Astrocyte (in vitro differentiated cells and primary cell): ENCODE measurements at places on chromosomes 2 and 18. TPM values are rescaled to one million over a fixed set of nuclear protein-coding genes. Genes with fewer than 3 reads are reported as not detected.

NAT8 gene
- not detected in 2 replicates for total RNA-seq

RNF152 gene
- total RNA-seq: 68.7 and 73.9 TPM in 2 replicates

PLB1 gene
- 0.98 and 1.9 TPM in 2 replicates for total RNA-seq

HOXD12 gene
- not detected in 2 replicates for total RNA-seq

NR4A2 gene
- total RNA-seq: 1.2 and 1.3 TPM in 2 replicates

FLACC1 gene
- 1.7 and 2.2 TPM in 2 replicates for total RNA-seq

CYBRD1 gene
- total RNA-seq: 26.7 and 37.2 TPM in 2 replicates

STPG4 gene
- 0.55 and 0.64 TPM in 2 replicates for total RNA-seq

CEBPZOS gene
- 34.5 and 37.3 TPM in 2 replicates for total RNA-seq

ERBB4 gene
- total RNA-seq: 0.72 and 1.2 TPM in 2 replicates

REG3A gene
- total RNA-seq: not detected in 2 replicates

CTLA4 gene
- not detected in 2 replicates for total RNA-seq

OSBPL1A gene
- total RNA-seq: 27.7 and 29.6 TPM in 2 replicates

KHK gene
- total RNA-seq: 0.94 and 0.95 TPM in 2 replicates

NOSTRIN gene
- total RNA-seq: not detected in 2 replicates

CFAP65 gene
- total RNA-seq: 0.22 and 0.27 TPM in 2 replicates

GRHL1 gene
- 2.5 and 4.1 TPM in 2 replicates for total RNA-seq

EFR3B gene
- total RNA-seq: 13.3 and 14.7 TPM in 2 replicates

SPRED2 gene
- total RNA-seq: 47.3 and 55.2 TPM in 2 replicates

C2orf80 gene
- not detected in 2 replicates for total RNA-seq

GKN1 gene
- not detected in 2 replicates for total RNA-seq

FAM210A gene
- 18.0 and 21.9 TPM in 2 replicates for total RNA-seq

DNAJB2 gene
- total RNA-seq: 49.7 and 53.9 TPM in 2 replicates

ESPNL gene
- total RNA-seq: 0.07 TPM in 1 of 2 replicates, not detected in the other

INPP5D gene
- 8.9 and 14.7 TPM in 2 replicates for total RNA-seq

COL3A1 gene
- 350 and 458 TPM in 2 replicates for total RNA-seq

CGREF1 gene
- total RNA-seq: 1.8 and 3.0 TPM in 2 replicates

RFX8 gene
- total RNA-seq: not detected in 2 replicates

CDH19 gene
- total RNA-seq: not detected in 2 replicates

OTOS gene
- total RNA-seq: not detected in 2 replicates
